Stimulated activated CD4-positive, alpha-beta T cell treated with anti-CD3 and anti-CD28 coated beads, TNF-alpha, amount 100 ng/mL, for 4 hours (primary cell): ENCODE measurements at places on chromosomes 7 and 10.

- no peak for DNase-seq
Measured at GRCh38 chr10:132708441-132708840, 77.5 kb downstream of the NKX6-2 start.

DNA sequence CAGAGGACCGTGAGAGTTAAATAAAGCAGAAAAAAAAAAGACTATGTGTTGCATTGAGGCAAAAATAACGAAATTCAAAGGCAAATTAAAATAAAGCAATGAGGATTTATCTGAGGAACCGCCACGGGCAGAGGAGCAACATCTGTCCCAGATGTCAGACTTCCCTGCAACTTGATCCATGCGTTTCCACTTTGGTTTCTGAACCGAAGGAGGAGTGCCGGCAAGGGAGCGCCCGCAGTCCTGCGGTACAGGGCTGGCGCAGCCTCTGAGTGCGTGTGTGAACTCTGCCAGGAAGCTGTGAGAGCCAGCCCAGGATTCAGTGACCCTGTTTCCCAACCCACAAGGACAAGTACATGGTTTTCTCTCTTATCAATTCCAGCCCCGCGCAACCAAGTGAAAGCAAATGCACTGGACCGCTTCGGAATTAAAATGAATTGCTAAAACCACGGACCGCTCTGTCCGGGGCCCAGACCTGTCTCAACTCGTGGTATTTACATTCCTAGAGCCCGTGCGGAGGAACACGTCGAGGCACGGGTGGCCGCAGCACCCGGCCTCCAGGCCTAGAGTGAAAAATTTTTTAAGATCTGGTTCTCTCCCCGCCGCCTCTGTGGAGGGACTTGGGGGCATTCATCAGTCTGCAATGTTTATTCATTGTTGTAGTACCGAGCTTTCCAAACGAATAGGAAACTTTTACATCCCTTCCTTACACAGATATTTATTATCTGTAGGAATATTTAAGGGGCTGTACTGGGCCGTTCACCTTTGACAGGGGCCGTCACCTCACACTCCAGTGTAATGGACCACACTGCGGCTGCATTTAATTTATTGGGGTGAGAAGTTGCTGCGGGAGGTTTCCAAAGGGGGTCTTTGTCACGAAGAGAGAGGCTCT, 291.5 kb upstream of the NFE2L3 start:
- DNase-seq: no peak

GRCh38 chr7:74023786-74024185, 4.2 kb upstream of the ELN start:
- no peak for DNase-seq

DNA sequence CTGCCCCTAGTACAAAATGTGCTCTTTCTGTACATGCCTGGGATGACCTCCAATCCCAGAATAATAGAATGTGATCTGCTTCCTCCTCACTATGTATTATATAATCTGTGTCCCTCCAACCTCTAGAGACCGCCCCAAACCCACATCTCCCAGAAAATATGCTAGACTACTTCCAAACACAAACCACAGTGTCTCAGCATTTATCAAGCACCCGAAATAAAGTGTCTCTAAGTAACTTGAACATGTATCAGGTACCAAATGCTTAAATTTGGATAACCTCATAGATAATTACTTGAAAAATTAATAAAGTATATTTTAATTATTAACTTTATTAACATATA, 16.1 kb downstream of the LYZL1 start:
- DNase-seq: no peak

DNA sequence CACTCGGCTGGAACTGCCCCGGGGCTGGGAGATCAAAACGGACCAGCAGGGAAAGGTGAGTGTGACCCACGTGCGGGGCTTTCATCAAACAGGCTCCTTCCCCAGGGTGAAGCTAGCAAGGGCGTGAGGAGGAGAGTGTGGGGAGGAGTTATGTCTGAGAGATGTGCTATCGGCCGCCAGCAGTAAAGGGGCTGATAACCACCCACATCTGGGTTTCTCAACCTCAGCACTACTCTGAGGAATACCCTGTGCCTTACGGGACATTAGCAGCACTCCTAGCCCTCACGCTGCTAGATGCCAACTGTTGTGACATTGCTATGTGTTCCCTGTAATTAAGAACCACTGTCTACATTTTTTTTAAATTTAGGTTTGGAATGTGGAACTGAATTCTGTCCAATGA, 113.9 kb upstream of the STK17A start:
- DNase-seq: no peak

DNA sequence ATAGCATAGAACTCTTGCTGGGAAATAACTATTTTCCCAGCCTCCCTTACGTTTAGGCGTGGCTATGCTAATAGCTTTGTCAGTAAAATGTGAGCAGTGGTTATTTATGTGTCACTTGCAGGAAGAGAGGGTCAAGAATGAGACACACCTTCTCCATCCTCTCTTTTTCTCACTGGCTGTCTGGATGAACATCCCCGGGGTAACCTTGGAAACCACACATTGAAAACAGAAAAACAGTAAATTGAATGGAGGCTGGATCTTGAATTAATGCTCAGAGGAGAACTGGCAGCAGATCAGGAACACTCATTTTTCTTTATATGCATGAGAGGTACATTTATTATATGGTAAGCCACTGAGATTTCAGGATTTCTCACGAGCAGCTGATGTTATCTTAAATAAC, 127.6 kb downstream of the DNAJB9 start:
- DNase-seq: no peak

GRCh38 chr10:18260310-18260922, 120.2 kb downstream of the CACNB2 start:
- DNase-seq: no peak

GRCh38 chr10:130745251-130745650, 566.3 kb downstream of the TCERG1L start:
- DNase-seq: no peak

GRCh38 chr10:68897336-68897741, 3.8 kb upstream of the DDX50 start:
- no peak for DNase-seq

DNA sequence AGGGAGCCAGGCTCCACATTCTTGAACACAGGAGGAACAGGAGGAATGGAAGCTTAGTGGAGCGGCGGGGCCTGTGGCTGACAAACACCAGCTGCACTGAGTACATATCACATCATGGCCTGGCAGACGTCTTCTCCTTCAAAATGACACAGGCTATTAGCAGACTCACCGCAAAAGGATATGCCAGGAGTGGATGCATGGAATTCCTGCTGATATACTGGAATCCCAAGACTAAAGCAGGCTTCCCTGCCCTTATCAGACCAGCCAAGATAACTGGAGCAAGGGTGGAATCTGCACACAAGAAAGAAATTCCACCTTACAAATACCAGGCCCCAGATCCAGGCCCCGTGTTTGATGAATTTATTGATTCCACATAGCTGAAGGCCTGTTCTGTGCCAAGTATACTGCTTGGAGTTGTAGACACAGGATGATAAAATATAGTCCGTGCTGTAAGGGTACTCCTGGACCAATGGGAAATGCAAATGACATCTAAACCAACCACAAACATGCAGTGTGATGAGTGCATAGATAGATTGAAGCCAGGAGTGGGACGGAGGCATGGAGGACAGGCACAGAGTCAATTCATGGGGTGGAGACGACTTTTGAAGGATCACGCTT, 480.5 kb upstream of the ZMIZ1 start:
- DNase-seq: no peak

DNA sequence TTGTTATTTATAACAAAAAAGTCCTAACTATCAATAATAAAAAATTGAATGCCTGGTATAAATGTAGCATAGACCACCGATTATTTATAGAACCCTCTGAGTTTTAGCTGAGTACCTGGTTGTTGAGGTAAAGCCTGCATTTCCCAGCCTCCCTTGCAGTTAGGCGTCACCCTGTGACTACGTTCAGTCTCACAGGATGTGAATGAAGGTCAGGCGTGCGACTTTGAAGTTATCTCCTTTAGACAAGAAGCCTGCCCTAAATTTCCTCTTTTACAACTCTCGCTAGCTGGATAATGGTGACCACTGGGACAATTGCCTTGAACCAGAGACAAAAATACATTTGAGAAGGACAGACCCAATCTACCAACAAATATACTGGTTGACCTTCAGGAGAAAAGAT, 67.5 kb upstream of the TES start:
- DNase-seq: no peak

DNA sequence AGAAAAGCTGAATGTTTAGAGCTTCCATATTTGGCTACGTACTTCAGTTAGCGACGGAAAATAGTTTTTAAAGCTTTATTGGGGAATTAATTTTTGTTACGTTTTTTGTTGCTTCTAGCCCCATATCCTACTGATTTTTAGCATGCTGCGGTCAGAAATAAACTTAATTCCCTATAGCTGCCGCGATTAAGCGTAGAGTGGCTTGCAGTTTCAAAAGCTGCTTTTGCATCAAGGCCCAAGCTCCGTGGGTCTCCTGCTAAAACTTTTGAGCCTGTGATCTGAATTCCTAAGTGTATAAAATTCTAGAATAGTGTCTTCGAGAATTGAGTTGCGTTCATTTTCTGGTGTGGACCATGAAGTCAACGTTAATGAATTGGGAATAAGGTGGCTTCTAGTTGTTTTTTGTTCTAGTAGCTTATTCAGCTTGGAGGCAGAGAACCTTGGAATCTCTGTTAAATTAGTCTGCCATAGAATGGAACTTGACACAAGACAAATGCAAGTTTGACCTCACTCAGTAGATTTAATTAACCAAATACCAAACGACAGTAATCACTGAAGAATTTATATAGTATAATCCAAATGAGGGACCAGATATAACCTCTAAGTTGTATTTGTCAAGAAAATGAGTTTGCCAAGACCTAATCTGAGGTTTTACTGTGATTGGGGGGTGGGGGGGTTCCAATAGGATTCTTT, 977 bp downstream of the CALU start:
- DNase-seq: no peak

- no peak for DNase-seq
Measured at GRCh38 chr7:107172276-107173032, 3.7 kb downstream of the HBP1 start.

DNA sequence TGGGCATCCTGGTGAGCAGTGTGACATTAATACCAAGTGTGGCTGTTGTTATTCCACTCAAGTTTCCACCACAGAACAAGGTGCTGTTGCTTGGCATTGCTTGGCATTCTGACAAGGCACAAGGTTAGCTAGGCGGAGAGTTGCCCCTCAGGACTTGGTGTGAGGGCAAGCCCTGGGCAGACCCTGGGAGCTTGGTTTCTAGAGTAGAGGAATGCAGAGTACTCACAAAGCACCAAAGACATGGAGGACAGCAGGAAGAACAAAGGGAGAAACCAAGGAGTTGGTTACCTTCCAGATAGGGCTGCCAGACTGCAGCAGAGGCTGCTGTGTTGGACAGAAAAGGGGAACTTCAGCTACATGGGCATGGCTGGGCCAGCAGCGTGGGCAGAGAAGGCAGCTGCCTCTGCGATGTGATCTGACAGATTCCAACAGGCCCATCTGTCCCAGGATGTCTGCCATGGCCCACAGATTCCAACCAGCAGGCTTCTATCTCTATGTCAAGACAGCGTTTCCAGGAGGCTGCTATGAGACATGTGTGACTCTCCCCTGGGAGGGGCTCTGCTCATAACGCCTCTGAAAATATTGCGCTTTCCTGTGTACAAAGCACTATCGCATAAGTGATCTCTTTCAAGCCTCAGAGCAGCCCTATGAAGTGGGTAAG, 1.8 kb downstream of the GOLGA7B start:
- no peak for DNase-seq

- DNase-seq: no peak
Measured at GRCh38 chr10:128125416-128125943, 743 bp downstream of the MKI67 start.

DNA sequence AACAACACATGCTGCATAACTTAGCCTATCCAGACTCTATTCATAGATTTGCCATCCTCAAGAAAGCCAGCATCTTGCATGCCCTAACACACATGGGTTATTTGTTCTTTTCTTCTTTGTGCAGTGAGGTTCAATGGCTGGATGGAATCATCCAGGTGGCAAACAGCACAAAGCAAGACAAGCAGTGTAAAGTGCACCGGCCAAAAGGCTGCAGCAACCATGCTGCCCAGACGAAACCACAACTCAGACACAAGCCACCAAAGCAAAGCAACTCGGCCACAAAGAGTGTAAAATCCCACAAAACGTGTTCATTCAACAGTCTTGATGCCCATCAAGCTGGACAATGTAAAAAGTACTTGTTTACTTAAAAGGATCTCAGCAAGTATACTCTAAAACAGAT, 76.9 kb downstream of the PIP4K2A start:
- no peak for DNase-seq

- DNase-seq: no peak
Measured at GRCh38 chr10:14296065-14296709, 34.5 kb downstream of the FRMD4A start.

DNA sequence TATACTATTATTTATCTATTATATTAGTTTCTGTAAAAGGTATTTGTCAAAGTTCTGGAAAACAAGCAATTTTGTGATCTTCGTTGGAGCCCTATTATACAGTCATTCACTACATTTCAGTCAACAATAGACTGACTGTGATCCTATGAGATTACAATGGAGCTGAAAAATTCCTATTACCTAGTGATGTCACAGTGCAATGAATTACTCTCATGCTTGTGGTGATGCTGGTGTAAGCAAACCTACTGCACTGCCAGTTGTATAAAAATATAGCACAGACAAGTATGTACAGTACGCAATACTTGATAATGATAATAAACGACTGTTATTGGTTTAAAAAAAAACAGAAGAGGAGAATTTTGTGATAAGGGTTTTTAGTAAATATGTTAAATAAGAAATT, 21.4 kb downstream of the OR6V1 start:
- DNase-seq: no peak

DNA sequence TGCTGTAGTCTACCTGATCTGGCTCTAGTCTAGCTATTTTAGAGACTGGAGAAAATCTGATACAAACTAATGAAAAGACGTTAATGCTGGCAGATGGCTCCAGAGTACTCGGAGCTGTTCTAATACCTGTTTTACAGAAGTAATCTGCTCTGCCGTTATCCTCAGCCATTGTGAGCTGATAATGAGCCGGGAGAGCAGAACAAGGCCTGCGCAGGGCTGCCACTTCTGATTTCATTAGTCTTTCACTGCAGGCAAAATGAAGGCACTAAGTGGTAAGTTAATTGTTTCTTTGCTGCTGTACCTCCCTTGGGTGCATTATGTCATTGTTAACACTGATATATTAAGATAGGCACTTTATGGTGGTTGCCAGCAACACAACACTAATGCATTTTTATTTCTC, 456.4 kb upstream of the PFKP start:
- DNase-seq: no peak

- DNase-seq: no peak
Measured at GRCh38 chr10:5460468-5461202, 38.7 kb downstream of the CALML5 start.

- no peak for DNase-seq
Measured at GRCh38 chr10:119495021-119495505, 47.5 kb downstream of the RGS10 start.

DNA sequence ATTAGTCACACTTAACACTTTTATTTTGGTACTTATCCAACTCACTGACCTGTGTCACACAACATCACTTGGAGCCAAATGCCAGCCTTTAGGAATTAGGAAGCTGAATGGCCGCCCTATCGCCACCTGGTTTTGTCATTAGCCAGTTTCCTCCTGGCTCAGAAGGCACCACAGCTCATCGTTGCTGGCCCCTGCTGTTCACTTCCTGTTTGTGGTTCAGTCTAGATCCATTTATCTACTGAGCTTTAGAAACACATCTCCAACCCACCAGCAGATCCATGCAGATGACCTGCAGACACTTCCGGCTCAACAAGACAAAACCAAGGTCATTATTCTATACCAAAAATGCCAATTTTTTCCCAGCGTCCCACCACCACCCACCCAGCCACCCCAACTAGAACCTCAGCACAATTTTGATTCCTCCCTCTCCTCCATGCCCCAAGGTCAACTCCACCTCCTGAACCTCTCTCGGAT, 193.5 kb upstream of the NEBL start:
- no peak for DNase-seq
